ENCODE measurements at places on chromosomes 4 and X. TPM values are rescaled to one million over a fixed set of nuclear protein-coding genes. Genes with fewer than 3 reads are reported as not detected.

The ADGRL3 gene
- total RNA-seq: 55.9 TPM

The SHOX gene
- total RNA-seq: not detected

The CTAG2 gene
- total RNA-seq: not detected

DNA sequence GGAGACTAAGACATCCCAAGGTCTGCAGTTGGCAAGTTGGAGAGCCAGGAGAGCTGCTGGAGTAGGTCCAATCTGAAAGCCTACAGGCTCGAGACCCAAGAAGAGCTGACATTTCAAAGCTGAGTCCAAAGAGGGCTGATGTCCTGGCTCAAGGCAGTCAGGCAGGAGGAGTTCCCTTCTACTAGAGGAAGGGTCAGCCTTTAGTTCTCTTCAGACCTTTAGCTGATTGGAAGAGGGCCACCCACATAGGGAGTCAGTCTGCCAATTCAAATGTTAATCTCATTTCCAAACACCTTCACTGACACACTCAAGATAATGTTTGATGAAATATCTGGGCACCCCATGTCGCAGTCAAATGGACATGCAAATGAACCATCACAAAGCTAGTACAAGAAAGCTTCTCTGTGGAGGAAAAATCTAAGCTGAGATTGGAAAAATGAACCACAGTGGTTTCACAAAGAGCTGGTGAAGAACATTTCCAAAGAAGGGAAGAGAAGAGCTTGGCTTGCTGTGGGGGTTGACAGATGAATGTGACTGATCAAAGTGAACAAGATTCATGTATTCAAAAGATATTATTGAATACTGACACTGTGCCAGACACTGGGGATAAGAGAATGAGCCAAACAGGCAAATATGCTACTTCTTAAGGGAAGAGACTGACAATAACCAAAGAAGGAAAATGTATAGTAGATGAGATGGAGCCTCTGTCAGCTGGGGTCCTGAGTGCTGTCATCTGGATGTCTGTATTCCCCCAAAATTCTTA is 61.2 kb downstream of the STK32B start:
- DNase-seq: peak; percentile 62

DNA sequence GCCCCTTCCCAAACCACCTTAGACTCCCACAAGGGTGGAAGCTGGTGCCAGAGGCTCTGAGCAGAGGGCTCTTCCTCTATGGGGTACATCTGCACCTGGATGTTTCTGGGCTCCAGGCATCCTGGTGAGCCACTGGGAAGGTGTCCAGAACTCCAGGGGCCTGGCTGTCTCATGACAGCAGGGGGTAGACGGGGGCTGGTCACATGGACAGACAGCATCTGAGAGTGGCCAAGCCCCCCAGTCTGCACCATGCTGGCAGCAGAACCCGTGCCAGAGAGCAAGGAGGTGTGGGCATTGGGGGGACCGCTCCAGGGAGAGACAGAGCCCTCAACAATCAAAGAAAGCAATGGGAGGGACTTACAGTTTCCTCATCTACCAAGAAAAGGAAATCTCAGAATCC is 39.5 kb downstream of the ZFYVE28 start:
- no peak for DNase-seq

DNA sequence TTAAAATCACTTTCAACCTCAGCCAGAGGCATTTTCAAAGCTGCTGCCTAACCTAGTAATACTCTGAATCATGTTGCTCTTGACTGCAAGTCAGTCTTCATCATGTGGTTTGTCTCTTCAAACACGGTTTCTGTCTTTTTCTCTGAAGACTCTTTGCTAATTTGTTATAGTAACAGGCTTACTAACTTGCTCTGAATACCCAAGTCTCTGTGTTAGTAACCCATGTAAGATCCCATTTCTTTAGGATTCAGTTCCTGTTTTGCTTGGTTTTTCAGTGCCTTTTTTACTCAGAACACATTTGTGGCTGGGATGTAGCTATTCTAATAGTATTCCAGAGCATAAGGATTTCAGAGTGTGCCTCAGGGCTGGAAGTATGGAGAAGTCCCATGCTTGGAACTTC is 1450.6 kb upstream of the IGFBP7 start:
- no peak for DNase-seq

GRCh38 chr4:182385897-182386296 is 142.7 kb downstream of the TENM3 start:
- DNase-seq: no peak

Measured in skin of body (tissue), 3 donors.